ENCODE measurements at places on chromosomes 1 and 21.

DNA sequence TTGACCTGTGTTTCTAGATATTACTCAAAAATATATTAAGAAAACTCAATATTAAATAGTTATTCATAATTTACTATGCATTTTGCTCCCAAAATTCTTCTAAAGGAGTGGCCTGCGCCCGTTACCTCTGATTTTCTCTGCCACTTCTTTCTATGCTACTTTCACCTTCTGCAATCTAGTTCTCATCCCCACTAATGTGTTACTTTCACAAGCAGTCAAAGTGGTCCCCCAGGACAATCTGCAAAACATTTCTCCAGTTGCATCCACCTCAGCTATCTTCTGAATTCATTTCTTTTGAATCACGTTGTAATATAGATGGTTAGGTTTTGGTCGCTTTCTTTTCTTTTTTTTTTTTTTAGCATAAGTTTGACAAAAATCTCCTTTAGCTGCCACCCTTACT lies 13.4 kb downstream of the INSL5 start:
- no peak for DNase-seq

DNA sequence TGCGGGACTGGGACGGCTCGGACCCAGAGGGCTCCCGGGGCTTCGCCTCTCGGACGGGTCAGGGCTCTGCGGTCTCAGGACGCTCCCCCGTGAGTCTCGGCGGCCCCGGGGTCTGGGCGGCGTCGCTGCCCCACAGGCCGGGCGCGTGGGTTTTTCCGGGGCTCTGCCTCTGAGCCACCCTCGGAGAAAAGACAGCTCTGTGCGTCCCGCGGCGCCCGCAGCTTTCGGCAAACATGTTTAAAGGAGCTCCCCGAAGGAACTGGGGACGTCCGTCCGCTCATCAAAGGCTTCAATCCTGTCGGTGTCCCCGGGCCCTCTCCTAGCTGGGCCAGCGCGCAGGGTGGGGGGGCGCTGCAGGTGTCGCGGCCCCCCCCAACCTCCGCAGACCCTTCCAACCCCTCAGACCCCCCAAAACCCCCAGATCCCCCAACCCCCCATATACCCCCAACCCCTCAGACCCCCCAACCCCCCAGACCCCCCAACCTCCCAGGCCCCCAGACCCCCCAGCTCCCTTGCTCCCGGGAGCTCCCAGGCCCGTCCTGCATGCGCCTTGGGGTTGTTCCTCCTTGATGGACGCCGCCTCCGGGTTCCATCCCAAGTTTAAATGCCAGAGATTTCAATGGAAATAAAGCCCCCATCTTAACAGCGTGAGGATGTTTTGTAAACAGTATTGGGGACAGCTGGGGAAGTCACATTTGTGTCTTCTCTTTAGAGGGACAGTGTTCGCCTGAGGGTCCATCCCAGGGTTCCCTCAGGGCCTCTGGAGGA lies 996 bp upstream of the C1orf159 start:
- no peak for DNase-seq

DNA sequence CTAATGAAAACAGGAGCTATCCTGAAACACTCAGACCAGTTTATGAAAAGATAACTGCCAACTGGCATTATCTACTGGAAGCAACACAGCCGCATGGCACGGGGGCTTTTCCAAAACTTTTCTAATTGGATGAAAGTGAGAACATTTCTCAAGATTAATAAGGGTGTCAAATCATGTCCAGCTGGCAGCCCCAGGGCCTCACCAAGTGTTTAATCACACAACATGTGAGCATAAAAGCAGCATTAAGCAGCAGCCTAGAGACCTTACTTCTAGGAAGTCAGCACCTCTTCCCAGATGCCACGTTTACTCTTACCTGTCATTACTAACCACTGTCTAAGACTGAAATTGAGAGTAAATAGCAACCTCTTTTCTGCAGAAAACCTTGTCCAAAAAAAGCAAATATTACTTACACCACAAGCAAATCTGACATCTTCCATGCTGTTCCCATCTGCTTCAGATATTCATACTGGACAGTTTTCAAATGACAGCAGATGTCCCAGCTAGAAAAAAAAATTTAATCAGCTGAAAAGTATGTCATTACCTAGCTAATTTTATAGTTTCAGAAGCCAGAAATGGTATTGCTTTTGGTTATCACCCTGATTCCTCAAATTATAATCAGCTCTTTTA lies 341.5 kb upstream of the ZP4 start:
- DNase-seq: no peak

- no peak for DNase-seq
Observed at GRCh38 chr1:59570524-59570923, 244.2 kb upstream of the HOOK1 start.

GRCh38 chr1:155015527-155016230 lies 13.1 kb downstream of the ZBTB7B start:
- DNase-seq: no peak

- DNase-seq: no peak
Observed at GRCh38 chr1:168735974-168736373, 7.0 kb upstream of the DPT start.

- no peak for DNase-seq
Observed at GRCh38 chr1:30043731-30044408, 679.5 kb downstream of the MATN1 start.

DNA sequence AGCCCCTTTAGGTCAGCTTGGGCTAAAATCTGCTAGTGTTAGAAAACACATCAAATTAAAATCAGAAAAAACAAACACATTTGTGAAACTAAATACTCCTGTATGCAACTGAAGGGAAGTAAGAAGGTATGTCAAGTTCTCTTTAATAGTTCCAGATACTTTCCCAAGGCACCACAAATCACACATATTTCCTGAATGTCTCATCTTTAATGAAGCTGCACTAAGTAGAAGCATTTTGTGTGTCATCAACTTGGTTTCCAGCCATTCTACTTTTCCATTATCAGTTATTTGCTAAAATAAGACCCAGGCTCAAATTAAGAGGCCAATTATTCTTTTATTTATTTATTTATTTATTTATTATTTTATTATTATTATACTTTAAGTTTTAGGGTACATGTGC lies 34.7 kb downstream of the CRB1 start:
- DNase-seq: peak; percentile 59

DNA sequence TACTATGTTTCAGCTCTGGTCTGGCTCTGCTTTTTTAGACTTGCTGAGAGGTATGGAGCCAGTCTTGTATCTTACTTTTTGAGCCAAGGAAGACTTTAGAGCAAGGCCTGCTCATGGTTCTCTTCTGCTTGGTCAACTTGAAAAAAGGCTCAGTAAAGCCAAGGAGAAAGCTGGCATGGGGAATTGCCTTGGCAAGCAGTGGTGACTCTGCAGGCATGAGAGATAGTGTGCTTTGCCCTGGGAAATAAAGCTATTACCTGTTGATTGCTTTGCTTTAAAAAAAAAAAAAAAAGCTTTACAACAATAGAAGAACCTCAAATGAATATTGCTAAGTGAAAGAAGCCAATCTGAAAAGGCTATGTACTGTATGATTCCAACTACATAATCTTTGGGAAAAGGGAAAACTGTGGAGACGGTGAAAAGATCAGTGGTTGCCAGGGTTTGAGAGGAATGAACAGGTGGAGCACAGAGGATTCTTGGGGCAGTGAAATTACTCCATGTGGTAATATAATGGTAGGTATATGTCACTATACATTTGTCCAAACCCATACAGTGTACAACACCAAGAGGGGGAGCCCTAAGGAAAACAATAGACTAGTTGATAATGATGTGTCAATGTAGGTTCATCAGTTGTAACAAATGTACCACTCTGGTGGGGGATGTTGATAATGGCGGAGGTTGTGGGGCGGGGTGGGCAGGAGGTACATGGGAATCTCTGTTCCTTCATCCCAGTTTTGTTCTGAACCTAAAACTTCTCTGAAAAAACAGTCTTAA lies 87.6 kb downstream of the HMCN1 start:
- no peak for DNase-seq

DNA sequence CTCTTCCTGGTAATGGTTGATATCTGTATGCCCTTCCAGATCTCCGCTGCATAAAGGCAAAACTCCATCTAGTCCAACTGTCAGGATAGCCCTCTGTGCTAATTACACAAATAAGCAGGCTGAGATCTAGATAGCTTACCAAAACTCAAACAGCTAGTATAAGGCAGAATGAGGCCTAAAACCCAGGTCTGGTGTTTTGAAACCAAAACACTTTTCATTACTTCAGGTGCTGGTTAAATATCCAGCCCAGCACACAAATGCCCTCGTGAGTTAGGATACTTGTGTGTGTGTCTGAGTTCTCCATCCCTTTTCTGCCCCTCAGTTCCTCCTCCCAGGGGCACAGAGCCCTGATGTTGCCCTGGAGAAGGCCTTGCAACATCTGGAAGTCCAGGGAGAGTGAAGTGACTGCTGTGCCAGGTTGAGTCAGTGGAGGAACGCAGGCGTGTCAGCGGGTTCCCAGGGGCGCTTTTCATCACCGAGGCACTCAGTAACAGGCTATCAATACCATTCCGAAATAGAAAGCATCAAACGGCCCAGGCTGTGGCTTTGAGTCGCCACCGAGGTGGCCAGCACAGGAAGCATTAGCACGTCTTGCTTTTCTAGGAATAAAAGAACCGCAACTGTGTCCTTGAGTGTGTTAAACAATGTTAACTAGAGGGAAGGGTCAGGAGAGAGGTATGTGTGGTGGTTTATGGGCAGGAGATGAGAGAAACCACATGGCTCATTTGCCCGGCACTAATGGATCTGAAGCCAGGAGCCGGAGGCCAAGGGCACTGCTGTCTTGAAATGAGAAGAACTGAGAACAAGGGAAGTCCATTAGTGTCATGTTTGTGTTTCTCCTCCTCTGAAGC lies 90.7 kb upstream of the WLS start:
- DNase-seq: peak; percentile 73

DNA sequence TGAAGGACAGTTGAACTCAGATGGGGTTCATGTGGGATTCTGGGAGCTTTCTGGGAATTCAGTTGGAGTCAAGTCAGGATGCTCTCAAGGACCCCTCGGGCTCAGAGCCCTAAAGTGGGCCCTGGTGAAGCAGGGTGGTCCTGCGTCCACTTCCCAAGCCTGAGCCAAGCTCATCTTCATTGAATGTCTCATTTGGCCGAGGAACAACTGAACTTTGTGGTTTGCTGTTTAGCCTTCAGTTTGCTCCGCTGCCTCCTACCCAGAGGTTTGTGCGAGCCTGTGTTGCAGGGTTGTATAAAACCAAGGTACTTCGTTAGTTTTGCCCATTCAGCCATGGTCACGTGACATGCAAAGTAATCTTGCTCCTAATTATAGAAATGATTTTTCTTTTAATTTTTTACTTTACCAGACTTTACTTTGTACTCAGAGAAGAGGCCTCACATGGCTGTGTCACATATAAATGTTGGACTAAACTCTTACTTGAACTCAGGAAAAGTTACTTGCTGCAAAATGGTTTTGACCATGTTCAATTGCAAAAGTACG lies 49.7 kb downstream of the B3GALT5 start:
- DNase-seq: no peak

DNA sequence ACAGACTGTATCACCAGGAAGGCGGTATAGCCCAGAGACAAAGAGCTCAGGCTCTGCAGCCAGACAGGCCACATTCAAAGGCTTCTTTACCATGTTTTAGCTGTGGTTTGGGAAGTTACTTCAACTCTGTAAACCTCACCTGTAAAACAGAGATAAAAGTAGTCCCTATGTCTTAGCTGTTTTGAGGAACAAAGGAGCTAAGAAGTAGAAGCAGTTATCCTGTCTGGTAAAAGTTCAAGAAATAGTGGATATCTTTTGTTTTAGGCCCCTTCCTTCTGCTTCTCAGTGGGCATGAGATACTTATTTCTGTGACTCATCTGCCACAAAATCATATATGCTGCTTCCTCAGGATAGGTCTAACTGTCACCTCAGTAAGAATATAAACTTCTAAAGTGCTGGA lies 6.5 kb downstream of the CD34 start:
- DNase-seq: no peak

GRCh38 chr1:68191717-68192116 lies 40.6 kb downstream of the WLS start:
- DNase-seq: no peak

- no peak for DNase-seq
Observed at GRCh38 chr1:221449194-221449593, 292.7 kb downstream of the DUSP10 start.

DNA sequence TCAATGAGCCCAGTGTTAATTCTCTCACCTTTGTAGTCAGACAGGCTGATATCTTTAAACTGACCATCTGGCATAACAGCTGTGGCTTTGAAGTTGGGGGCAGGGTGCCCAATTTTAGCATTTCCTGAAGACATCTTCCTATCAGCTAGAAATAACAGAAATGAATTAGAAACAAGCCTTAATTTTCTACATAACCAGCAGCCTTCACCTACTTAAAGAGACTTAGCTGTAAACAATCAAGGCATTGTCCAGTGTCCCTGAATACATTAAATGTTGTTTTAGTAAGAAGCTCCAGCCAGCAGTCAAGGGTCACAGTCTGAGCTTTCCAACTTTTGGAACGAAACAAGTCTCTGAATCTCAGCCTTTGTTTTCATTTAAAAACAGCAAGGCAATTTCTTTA lies 2.8 kb downstream of the PRDX1 start:
- no peak for DNase-seq

DNA sequence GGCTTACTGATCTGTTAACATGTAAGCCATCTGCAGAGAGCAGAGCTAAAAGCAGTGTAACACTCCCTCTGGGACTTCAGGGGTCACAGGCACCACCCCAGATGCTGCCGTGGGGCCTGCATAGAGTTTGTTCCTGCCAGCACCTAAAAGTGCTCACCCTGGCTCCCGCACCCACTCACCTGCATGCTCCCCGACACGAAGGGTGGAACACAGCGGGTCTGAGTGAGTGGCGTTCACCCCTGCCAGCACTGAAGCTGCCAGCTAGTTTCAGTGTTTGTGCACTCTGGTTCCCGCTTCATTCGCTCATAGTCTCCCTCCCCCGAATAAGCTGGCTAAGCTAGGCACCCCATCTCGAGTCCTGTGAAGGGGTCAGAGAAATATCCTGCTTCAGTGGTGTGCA lies 1681.0 kb downstream of the NCAM2 start:
- DNase-seq: no peak

All from AG10803 (cell line).